ENCODE measurements at places on chromosomes 3 and 15.
A peak's percentile ranks its signal among the peaks of the same experiment; 100 is the strongest.

DNA sequence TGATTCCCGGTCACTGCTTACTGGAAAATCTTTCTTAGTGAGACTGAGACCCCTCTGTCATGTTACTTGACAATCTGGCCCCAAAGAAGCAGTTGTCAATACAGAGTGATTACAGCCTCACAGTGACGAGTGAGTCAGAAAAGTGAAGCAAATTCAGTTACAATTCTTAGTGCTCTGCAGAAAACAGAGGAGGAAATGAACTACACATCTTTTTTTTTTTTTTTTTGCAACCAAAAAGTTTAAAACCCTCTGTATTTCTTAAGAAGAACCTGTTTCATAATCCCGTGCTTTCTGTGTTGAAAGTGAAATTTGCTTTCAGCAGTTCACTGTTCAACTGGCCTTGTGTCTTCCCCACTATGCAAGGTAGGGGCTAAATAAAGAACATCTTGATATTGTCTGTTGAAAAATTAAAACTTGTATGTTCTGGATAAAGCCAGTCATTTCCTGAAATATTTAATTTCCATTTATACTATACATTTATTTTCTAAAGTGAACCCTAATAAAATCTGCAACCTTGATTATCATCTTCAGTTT is 1.9 kb downstream of the AQP9 start:
- DNase-seq, result peak; percentile 11

DNA sequence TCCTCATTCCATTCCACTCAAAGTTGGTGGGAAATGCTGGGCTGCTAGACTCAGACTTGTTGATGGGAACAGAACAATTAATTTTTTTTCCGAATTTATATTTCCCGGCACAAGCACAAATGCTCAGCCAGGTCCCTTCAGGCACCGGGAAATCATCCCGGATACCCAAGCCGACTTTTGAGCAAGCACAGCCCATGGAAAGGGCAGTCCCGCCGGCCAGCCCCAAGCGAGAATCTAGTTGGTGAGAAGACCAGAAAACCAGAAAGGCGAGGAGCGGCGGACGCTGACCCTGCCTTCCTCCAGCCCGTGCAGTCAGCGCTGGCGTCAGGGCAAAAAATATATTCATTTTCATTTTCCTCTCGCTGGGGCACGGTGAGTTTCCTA is 763 bp upstream of the ZIC4 start:
- DNase-seq, result no peak

GRCh38 chr15:74245342-74245931 is 9.3 kb downstream of the CCDC33 start:
- DNase-seq, result no peak

DNA sequence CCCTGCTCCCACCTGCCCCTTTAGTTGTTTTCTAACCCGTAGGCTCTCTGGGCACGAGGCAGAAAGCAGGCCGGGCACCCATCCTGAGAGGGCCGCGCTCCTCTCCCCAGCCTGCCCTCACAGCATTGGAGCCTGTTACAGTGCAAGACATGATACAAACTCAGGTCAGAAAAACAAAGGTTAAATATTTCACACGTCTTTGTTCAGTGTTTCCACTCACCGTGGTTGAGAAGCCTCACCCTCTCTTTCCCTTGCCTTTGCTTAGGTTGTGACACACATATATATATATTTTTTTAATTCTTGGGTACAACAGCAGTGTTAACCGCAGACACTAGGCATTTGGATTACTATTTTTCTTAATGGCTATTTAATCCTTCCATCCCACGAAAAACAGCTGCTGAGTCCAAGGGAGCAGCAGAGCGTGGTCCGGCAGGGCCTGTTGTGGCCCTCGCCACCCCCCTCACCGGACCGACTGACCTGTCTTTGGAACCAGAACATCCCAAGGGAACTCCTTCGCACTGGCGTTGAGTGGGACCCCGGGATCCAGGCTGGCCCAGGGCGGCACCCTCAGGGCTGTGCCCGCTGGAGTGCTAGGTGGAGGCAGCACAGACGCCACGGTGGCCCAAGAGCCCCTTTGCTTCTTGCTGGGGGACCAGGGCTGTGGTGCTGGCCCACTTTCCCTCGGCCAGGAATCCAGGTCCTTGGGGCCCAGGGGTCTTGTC is 48.5 kb downstream of the PGPEP1L start:
- DNase-seq, result no peak

- DNase-seq, result no peak
These were observed 24.1 kb downstream of the XPC start for GRCh38 chr3:14154276-14154675.

- no peak for DNase-seq
These were observed 456.6 kb downstream of the SHQ1 start for GRCh38 chr3:72391659-72392058.

- no peak for DNase-seq
These were observed 59.5 kb upstream of the MCF2L2 start for GRCh38 chr3:183487896-183488295.

DNA sequence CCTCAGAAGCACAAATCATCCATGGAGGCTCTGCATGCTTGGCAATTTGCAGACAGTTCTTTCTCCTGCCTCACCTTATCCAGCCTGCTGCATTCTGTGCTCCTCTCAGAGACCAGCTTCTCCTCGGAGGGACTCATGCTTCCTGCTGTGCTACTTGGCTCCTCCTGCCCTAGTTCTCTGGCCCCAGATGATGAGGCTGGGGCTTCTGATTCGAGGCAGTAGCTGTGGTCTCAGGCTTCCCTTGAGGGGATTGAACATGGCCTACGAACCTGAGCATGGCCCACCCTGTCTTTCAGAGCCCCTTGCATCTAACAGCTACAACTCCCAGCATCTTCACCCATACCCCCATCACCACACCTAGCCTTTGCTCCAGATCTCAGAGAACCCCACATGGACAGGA is 6.7 kb downstream of the VIPR1 start:
- no peak for DNase-seq

All from renal cortical epithelial cell (primary cell).